ENCODE measurements at places on chromosomes 12 and 14. TPM values are rescaled to one million over a fixed set of nuclear protein-coding genes. Genes with fewer than 3 reads are reported as not detected.

TPH2 gene
- not detected for total RNA-seq

LBHD2 gene
- total RNA-seq: 7.5 TPM

CEP170B gene
- total RNA-seq: 6.7 TPM

WIF1 gene
- not detected for total RNA-seq

GRCh38 chr12:101901777-101902176 lies 24.4 kb downstream of the DRAM1 start:
- DNase-seq: no peak

- DNase-seq: no peak
Measured at GRCh38 chr14:43161477-43161876, 1345.6 kb downstream of the FSCB start.

GRCh38 chr12:130474599-130475269 lies 137.0 kb downstream of the PIWIL1 start:
- no peak for DNase-seq

- no peak for DNase-seq
Measured at GRCh38 chr14:85319998-85320630, 209.8 kb upstream of the FLRT2 start.

- no peak for DNase-seq
Measured at GRCh38 chr12:124693111-124693723, 125.8 kb upstream of the NCOR2 start.

- peak; percentile 50 for DNase-seq
Measured at GRCh38 chr12:84874125-84874824, 38.3 kb downstream of the SLC6A15 start.

GRCh38 chr12:11553871-11554533 lies 95.5 kb upstream of the ETV6 start:
- peak; percentile 65 for DNase-seq

GRCh38 chr14:86935241-86935885 lies 1057.6 kb downstream of the GALC start:
- DNase-seq: no peak

GRCh38 chr14:55192054-55192621 lies 753 bp upstream of the DLGAP5 start:
- DNase-seq: no peak

DNA sequence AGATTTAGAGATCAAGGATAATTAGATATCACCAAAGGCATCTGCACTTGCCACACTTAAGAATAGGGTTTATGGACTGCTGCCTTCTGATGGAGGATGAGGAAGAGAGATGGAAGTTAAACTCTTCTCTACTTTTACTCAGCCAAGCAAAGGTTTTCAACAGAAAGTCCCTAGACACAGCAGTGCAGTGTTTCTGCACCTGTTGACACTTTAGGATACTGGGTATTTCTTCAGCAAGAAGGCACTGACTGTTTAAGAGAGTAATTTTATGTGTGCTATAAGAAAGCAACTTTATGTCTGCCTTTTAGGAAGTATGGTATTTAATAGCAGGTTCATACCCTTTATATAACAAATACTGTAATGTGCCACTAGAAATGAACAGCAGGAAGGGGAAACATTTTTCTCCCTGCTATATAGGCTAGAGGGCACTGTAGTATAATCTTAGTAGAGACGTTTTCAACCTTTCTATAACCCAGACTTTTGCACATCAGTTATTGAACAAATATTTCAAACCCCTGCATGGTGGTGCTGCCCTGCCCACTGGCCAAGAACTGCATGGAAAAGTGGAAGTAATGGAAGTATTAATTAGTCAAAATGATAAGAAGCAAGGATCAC lies 225.0 kb upstream of the GRIP1 start:
- peak; percentile 20 for DNase-seq

GRCh38 chr12:8047842-8048241 lies 15.3 kb downstream of the FOXJ2 start:
- no peak for DNase-seq
